ENCODE measurements at places on chromosomes 11 and 22. TPM values are rescaled to one million over a fixed set of nuclear protein-coding genes. Genes with fewer than 3 reads are reported as not detected.
A peak's percentile ranks its signal among the peaks of the same experiment; 100 is the strongest.

The PRODH gene
- polyA plus RNA-seq, result 4.2 TPM

The NR1H3 gene
- polyA plus RNA-seq, result 11.4 TPM

The JAML gene
- polyA plus RNA-seq, result 1.6 TPM

The MAJIN gene
- polyA plus RNA-seq, result not detected

- H3K27ac ChIP-seq, result no peak overlapping the region
- no peak for DNase-seq
- no peaks in the 10 kb centered on the region for H3K27me3 ChIP-seq
- H3K4me1 ChIP-seq, result no peaks in the 10 kb centered on the region
- no peaks in the 10 kb centered on the region for H3K36me3 ChIP-seq
Observed at GRCh38 chr11:34732831-34733230, 111.9 kb downstream of the EHF start.

DNA sequence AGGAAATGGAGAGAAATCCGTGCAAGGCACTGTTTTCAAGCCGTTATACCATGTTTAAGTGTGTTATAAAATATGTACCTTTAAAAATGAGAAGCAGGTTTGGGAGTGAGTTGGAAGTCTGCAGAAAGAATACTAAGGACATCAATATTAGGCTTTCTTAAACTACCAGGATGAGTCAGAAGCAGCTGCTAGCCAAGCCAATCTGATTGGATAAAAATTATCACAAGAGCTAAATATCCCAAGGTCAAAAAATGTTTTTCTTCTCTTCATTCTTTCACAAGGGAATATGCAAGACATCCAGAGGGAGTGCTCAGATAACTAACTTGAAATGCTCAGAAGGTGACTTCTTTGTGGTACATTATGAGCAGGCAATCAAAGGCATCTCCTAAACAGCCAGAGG, 19.3 kb upstream of the CKAP5 start:
- H3K4me3 ChIP-seq, result no peak overlapping the region
- H3K4me1 ChIP-seq, result no peaks in the 10 kb centered on the region
- no peaks in the 10 kb centered on the region for H3K27me3 ChIP-seq
- no peak overlapping the region for H3K27ac ChIP-seq
- no peak for DNase-seq

- H3K27ac ChIP-seq, result peak overlapping the region; percentile 63
- no peaks in the 10 kb centered on the region for H3K36me3 ChIP-seq
- H3K27me3 ChIP-seq, result no peaks in the 10 kb centered on the region
- peak; percentile 82 for DNase-seq
Observed at GRCh38 chr11:9765320-9766101, 101.6 kb downstream of the SWAP70 start.

DNA sequence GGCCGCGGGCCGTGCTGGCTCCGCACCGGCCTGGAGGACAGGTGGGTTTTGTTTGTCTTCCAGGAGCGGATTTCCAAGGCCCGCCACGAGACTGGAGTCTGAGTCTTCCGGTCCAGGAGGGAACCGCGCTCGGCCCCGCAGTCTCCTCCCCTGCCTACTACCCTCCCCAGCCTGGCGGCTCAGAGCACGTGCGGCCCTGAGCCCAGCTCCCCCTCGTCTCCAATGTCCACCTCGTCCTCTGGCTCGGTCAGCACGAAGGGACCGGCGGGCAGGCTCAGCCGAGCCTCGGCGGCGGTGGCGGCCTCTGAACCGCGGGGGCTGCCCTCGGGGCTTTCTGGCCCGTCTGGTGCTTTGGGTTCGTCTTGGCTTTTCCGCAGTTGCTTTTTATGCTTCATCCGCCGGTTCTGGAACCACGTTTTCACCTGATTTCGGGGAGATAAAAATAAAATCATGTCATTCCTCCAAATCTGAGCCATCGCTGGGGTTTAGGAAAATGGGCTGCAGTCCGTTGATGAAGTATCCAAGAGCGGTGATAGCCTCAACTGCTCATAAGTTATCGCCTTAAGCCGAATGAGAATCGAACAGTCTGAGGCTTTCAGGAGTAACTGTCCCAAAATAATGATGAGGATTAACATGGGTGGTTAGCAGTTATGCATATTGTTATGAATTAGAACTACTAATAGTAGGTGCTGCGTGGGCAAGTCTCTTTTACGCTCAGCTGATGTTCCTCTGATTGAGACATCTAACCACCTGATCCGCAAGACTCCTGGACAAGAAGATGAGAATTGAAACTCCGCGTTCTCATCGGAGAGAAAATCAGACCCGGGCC, 4.0 kb downstream of the BSX start:
- peaks cover 99% of the 10 kb centered on the region for H3K27me3 ChIP-seq
- H3K27ac ChIP-seq, result no peak overlapping the region
- H3K36me3 ChIP-seq, result no peaks in the 10 kb centered on the region
- H3K4me3 ChIP-seq, result peak overlapping the region; percentile 9
- no peak for DNase-seq

DNA sequence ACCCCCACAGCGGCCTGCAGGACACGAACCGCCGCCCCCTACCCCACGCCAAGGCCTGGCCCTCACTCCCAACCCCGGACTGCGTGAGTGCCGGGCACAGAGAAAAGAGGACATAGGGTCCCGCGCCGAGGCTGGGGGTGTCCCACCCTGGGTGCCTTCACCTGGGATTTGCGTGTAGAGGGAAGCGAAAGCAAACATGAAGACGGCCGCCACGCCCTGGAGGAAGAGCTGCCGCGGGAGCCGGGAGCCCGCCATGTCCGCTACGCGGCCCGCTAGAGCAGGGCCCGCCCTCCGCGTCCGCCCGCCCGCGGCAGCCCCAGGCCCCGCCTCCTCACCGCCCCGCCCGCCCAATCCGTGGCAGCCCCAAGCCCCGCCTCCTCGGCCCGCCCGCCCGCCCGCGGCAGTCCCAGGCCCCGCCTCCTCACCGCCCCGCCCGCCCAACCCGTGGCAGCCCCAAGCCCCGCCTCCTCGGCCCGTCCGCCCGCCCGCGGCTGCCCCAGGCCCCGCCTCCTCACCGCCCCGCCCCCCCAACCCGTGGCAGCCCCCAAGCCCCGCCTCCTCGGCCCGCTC, at the start of gene LMF2:
TSS of gene LMF2 (minus strand) at position 282 of the 570 bp plus-strand sequence. CDS start at position 255, 27 bp downstream.
- peaks cover 41% of the 10 kb centered on the region for H3K36me3 ChIP-seq
- peak; percentile 93 for DNase-seq
- H3K27me3 ChIP-seq, result no peaks in the 10 kb centered on the region
- H3K4me3 ChIP-seq, result peak within 1 kb of the TSS; percentile 90
- H3K4me1 ChIP-seq, result peaks cover 23% of the 10 kb centered on the region

DNA sequence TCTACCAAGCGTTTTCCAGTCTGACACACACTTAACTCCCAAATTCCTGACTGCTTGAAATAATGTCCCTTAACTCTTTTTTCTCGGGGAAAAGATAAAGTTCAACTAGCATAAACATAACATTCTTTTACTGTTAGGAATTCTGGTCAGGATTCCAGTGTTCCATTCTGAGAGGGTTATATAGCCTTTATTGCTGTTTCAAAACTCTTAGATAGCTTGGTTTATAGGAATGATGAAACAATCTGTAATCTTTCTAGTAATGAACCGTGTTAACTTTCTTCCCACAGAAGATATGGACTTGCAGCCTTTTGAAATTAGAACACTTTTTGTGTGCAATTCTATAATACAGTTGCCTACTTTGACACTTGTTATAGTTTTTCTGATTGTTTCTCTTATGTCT, 8.6 kb downstream of the REXO2 start:
- peaks cover 6% of the 10 kb centered on the region for H3K4me1 ChIP-seq
- DNase-seq, result no peak
- no peak overlapping the region for H3K27ac ChIP-seq
- no peak overlapping the region for H3K4me3 ChIP-seq
- peaks cover 82% of the 10 kb centered on the region for H3K36me3 ChIP-seq
- H3K27me3 ChIP-seq, result no peaks in the 10 kb centered on the region

GRCh38 chr11:40292721-40293508, 1166.5 kb downstream of the LRRC4C start:
- H3K4me1 ChIP-seq, result no peaks in the 10 kb centered on the region
- H3K4me3 ChIP-seq, result peak overlapping the region; percentile 59
- H3K36me3 ChIP-seq, result no peaks in the 10 kb centered on the region
- no peaks in the 10 kb centered on the region for H3K27me3 ChIP-seq

- H3K4me3 ChIP-seq, result no peak overlapping the region
- peak overlapping the region; percentile 38 for H3K27ac ChIP-seq
- H3K36me3 ChIP-seq, result peaks cover 57% of the 10 kb centered on the region
- peaks cover 8% of the 10 kb centered on the region for H3K4me1 ChIP-seq
- no peak for DNase-seq
- H3K27me3 ChIP-seq, result no peaks in the 10 kb centered on the region
Observed at GRCh38 chr11:65036931-65037330, 4.1 kb upstream of the SAC3D1 start.

Data from heart left ventricle (tissue), 16 donors.